ENCODE measurements at places on chromosomes 5 and 9.

GRCh38 chr5:53219174-53219573, 109.6 kb upstream of the MOCS2 start:
- DNase-seq: no peak

DNA sequence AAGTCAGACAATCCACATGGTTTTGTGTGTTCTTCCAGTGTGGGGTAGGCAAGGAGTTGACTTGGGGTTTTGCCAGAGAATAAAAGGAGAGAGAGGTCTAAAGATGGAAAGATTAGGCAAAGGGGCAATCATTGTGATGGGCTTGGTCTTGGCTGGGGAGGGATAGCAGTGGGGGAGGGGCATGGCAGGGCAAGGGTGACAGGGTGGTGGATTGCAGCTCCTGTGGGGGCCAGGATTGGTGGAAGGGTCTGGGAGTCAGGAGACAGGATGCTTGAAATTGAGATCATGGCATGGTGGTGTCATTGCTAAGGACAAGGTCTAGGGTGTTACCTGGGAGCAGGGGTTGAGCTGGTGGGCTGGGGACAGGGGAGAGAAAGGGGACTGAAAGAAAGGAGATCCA, 57.6 kb downstream of the ZNF618 start:
- no peak for DNase-seq

DNA sequence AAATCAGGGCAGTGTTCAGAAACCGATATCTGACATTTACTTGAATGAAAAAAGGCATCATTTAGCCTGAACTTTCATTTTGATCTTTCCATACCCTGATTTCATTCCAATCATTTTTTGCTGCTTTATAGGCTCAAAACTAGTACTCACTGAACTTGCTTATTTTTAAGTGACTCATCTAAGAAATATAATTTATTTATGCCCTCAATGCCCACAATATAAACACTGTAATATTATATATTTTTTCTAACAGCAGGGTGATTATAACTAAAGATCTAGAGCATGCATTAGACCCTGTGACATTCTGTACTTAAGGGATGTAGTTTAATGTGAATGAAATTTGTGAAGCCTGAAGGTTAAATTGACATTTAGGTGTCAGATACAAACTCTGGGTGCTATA, 446.1 kb upstream of the CDH10 start:
- no peak for DNase-seq

GRCh38 chr9:114682846-114683245, 854 bp upstream of the TEX48 start:
- no peak for DNase-seq

GRCh38 chr9:81460693-81461092, 228.7 kb downstream of the TLE1 start:
- DNase-seq: no peak

DNA sequence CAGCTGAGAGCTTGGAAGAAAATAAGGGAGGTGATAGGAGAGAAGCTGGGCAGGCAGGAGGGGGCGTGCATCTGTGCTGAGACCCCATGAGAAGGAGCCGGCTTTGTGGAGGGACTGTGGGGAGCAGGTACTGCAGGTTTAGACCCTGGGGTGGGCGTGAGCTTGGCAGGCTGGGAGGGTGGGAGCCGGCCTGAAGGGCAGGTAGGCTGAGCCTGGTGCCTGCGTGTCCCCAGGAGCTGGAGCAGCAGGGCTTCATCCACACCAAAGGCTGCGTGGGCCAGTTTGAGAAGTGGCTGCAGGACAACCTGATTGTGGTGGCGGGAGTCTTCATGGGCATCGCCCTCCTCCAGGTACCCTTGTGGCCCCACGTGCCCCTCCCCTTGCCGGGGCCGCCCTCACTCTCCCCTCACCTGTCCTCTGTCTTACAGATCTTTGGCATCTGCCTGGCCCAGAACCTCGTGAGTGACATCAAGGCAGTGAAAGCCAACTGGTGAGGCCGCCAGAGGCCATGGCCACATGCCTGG, 9.2 kb downstream of the TSPAN17 start:
- DNase-seq: no peak

DNA sequence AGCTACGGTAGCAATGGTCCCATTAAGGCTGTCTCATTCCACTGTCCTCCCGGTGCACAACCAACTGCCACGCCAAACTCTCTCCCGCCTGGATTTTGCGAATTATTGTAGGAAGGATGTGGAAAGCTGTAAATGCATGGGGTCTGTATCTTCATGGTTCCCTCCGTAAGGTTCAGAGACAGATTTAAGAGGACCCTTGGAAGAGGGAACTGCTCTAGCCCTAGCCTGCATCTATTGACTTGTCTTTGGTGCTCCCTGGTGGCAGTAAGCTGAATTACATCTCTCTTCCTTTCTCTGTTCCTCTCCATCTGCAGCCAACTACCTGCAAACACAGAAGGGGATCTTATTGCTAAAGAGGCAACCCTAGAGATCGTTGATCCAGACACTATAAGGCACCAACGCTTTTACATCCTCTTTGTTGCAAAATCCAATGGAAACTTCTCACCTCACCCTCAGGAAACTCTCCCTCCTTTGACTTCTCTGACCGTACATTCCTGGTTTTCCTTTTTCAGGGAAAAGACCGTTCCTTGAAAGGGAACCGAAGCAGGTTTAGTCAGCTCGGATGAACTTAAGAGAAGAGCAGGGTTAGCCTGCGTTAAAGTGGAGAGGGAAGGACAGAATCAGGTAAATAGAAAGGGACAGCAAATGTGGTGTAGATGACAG, 11.9 kb downstream of the CAPSL start:
- DNase-seq: peak; percentile 34

DNA sequence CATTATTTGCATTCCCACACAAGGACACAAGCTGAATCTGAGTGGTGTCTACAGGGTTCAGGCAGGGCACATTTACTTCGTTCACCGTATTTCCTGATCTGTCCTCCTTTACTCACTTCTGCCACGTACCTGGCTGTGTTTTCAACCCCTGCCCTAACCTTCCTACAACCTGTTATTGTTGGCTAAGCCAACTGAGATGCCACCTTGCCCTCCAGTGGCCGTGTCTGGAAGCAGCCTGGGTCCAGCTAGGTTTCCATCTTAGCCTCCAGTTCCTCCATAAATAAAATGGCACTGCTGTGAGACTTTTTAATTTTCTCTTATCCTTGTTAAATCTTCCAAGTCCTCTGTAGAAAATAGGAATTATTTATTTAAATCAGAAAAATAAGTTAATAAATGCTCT, 64.8 kb downstream of the ATP10B start:
- peak; percentile 37 for DNase-seq

GRCh38 chr5:31982621-31983020, 191.5 kb downstream of the GOLPH3 start:
- DNase-seq: no peak

DNA sequence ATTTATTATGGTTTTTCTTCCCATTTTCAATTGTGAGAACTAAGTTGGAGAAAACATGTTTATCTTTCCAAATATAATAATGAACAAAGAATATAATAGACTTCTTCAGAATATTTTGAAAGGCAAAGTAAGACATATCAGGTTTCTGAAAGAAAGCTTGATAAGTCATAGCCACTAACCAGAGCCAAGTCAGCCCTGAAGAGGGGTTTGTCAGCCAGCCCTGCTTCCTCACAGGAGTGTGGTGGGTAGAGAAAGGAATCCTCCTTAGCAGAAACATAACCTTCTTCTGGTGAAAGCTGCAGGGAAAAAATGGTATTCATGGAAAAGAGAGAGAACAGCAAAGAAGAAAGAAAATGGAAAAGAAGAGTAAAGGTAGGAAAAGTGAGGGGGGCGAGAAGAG, 93.4 kb downstream of the MPDZ start:
- DNase-seq: no peak

DNA sequence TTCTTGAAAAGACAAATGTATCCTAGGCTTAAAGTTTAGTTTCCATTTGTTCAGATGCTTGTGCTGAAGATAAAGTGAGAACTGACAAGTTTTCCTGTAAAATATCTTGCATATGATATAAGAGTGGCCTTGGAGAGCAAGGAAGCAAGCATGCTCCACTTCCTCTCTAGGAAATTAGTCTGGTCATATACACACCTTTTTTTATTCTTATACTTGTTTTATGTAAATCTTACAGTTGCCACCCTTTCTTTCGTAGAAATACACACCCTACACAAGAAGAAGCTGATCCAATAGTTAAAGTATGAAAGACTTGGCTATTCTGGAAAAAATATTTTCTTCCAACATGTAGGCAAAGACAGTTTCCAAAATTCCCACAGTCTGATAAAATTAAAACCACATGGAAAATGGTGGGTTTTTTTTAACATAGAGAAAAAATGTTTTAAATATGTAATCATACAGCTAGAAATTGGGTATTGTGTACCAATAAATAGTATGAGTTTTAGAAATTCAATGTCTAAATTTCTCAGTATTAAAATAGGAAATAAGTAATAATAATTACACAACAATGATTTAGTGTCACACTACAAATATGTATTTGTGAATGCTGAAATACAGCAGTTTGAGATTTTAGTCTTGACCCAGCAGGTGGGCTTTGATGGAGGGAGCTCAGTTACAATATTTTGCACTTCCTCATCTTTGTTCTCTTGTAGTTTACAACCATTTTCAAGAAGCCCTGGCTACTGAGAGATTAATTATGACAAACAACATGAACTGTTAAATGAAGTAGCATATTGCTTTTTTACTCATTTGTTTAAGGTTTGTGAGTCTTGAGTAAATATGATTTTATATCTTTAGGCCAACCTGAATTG, 185.7 kb upstream of the GNA14 start:
- DNase-seq: no peak

GRCh38 chr5:3344671-3345070, 251.0 kb upstream of the IRX1 start:
- no peak for DNase-seq

DNA sequence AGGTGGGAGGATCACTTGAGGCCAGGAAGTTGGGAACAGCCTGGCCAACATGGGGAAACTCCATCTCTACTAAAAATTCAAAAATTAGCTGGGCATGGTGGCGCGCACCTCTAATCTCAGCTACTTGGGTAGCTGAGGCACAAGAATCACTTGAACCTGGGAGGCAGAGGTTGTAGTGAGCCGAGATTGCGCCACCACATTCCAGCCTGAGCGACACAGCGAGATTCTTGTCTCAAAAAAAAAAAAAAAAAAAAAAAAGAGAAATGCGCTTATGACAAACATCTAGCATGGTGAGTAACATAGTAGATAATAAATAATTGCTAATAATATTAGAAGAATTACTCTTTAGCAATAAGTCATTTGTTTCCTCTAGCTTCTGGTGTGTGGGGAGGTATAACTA, 25.9 kb downstream of the RUSC2 start:
- DNase-seq: peak; percentile 87

DNA sequence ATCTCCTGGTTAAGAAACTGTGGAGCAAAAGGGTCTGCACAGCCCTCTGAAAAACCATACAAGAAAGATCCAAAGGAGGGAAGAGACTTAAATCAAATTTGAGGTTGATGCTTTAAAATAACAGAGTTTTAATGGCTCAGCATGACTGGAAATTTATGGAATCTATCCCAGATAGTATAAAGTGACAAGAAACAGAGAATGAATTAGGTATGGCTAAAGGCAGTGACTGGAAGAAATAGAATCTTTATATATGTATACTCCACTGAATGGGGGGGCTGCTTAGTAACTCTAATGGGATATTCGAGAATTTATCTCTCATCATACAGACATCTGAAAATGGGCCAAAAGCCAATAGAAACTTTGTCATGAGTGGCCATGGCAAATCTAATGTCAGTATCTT, 17.6 kb upstream of the MOCS2 start:
- no peak for DNase-seq

- no peak for DNase-seq
Observed at GRCh38 chr5:119398727-119399466, 43.1 kb downstream of the TNFAIP8 start.

DNA sequence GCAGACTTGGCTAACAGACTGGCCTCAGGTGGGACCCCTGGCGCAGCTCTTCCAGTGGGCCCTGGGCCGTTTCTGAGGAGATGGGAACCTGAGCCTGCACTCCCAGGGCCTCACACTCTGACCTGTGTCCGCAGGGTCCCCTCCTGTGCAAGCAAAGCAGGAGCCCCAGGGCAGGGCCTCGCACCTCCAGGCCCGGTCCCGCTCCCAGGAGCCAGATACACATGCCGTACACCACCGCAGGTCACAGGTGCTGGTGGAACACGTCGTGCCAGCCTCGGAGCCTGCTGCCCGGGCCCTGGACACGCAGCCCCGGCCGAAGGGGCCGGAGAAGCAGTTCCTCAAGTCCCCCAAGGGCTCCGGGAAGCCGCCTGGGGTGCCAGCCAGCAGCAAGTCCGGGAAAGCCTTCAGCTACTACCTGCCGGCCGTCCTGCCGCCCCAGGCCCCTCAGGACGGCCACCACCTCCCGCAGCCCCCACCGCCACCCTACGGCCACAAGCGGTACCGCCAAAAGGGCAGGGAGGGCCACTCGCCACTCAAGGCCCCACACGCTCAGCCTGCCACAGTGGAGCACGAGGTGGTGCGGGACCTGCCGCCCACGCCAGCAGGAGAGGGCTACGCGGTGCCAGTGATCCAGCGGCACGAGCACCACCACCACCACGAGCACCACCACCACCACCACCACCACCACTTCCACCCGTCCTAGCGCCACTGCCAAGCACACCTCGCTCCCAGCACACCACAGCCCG, 29.2 kb downstream of the NKD2 start:
- no peak for DNase-seq

GRCh38 chr9:14967450-14968321, 57.5 kb upstream of the FREM1 start:
- no peak for DNase-seq

GRCh38 chr9:98859941-98860340, 52.5 kb downstream of the GALNT12 start:
- peak; percentile 78 for DNase-seq

DNA sequence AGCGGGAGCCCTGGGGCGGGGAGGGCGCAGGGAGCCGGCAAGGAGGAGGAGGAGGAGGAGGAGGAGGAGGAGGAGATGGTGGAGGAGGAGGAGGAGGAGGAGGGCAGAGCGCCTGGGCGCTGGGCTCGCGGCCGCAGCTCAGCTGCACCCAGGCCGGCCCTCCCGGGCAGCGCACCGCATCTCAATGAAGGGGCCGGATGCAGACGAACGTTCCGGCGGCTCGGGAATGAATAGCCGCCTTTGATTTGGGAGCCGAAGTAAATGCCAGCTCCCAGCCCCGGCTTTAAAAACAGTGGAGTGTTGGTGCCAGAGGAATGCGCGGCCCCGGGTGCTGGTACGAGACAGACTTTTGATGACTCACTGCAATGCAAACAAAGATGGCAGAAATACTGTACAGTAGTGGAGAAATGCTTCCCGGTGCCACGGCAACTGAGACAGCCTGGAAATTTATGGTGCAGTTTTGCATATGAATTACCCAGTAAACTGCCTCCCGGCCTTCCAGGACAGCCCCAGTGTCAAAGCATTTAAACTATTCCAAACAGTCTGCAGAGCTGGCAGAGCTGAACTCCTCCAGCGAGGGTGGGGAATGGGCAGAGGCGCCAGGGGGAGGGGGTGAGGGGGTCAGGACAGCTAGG, 43.1 kb downstream of the NACC2 start:
- peak; percentile 89 for DNase-seq

- no peak for DNase-seq
Observed at GRCh38 chr5:19099195-19099594, 888.8 kb downstream of the CDH18 start.

GRCh38 chr5:68730220-68730978, 363.4 kb upstream of the SLC30A5 start:
- no peak for DNase-seq
